ENCODE measurements at places on chromosomes 4 and X. TPM values are rescaled to one million over a fixed set of nuclear protein-coding genes. Genes with fewer than 3 reads are reported as not detected.

The GLRB gene
- 2.2 TPM for total RNA-seq

The HEPH gene
- total RNA-seq, result 26.2 TPM

GRCh38 chr4:17168571-17168970 is 270.1 kb upstream of the LDB2 start:
- no peak for DNase-seq

DNA sequence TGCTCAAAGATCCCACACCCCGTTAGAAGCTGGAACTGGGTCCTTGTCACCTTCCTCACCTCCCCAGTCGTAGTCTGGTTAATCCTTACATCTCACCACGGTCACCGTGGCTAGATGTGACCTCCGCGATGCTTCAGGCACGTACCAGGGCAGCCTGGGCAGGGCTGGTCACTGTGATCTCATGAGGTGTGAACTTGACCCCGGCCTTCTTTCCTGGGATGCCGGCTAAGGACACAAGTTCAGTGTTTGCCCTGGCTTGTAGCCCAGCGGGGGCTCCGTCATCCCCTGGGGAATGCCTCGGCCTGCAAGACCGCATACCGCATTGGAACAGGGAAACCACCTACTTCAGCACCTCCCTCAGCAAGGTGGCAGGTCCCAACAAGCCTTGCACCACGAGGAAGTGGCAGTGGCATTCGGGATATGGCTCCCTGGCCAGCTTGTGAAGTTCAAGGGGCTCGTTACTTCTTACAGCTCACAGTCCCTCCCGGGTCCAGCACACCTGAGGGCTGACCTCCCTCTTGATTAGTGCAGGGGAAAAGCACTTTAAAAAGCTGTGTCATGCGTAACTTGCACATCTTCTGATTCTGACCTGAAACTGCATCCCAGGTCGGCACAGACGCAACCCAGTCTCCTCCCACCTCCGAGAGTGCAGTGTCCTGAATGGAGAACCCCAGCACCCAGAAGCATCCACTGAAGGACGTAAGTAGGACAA is 25.9 kb downstream of the NOP14 start:
- no peak for DNase-seq

GRCh38 chr4:35695421-35695820 is 548.9 kb downstream of the ARAP2 start:
- no peak for DNase-seq

GRCh38 chrX:67544281-67545035 is 637 bp downstream of the AR start:
- DNase-seq, result no peak

- no peak for DNase-seq
These were observed 19.0 kb downstream of the MRPL1 start for GRCh38 chr4:77881460-77882295.

DNA sequence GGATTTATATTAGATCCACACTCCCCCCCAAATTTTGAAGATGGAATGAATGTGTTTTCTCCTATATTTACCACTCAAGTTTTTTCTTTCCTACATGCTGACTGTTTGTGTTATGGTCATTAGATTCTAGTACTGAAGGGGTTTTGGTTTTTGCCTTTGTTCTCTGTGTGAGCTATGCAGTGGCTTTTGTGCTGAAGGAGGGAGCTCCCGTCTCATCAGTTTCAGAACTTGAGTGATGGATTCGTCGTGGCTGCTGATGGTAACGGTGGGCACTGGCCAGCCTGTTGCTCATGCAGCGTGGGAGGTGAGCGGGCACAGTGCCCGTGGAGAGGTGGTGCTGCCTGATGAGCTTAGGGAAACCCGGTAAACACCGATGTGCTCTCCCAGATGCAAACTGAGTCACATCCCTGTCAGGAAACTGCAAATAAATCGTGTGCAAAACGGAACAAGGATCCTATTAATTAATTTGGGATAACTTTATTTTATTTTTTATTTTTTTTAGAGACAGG is 101.5 kb downstream of the SORBS2 start:
- no peak for DNase-seq

DNA sequence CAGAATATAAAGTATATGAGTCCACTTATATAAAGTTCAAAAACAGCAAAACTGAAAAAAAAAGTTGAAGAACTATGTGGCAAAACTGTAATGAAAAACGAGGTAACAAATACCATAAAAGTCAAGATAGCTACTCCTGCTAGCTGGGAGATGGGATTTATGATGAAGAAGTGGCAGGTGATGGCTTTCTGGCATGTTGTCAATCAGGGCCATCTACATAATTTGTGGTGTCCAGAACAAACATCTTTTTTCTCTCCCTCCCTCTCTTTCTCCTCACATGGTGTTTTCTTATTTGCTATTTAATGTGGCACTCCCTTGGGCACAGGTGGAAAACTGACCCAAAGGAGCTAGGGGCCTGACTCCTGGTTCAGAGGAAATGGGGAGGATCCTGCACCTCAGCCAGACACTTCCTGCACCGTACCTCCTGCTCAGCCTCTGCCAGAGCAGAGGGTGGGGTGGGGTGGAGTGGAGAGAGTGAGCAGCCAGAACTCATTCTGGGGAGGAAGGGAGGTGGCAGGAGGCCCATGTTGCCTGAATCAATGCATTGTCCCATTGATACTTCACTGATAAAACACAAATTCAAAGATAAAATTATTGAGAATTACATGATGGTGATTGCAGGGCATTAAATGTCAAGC is 5.3 kb upstream of the SAP30 start:
- no peak for DNase-seq

DNA sequence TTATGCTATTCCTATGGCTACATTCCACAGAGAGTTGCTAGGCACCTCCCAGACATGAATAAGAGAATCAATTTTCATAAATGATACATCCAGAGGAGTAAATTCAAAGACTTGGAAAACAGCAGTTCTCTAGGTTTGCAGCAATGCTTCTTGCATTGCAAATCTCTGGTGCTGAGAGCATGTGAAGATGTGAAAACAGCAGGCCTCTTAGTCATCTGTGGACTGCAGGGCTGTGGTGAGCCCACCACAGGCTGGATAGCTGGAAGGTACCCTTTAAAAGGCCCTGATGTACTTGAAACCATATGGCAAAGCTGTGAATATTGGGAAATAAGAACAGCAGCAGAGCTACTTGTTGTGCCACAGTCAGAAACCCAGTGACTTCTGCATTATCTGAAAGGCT is 2135.9 kb downstream of the ARAP2 start:
- DNase-seq, result no peak

DNA sequence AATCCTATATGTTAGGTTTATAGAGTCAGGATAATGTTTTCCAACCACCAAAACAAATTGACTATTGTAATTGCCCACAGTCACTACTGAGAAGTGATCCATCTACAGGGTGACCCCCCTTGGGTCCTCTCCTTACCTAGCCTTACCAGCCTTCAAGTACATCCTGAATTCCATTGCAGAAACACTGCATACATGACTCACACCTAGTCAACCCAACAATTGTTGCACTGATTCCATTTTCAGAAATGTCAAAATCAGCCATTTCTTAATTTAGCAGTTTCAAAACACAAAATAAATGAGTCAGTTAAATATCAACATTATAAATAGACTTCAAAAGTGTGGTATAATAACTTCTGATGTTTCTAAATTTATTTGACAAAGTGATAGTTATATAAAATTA is 106.3 kb upstream of the TNIP3 start:
- no peak for DNase-seq

DNA sequence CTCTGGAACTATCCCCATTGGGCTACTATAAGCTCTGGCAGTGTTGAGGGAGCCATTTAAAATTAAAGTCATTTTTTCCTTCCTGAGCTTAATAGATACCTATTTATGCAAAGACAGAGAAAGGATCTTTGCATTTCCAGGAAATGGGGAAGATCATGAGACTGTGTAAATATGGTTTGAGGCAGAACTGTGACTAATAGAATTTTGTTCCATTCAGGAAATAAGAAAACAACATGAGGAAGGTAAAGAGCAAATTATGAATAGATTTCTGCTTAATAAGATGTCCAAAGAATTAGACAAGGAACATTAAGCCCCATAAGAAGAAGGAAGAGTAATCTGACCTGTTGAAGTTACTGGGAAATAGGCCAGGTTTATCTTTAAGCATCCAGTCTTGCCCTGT is 17.8 kb upstream of the TBC1D19 start:
- no peak for DNase-seq

Measured in tibial nerve (tissue), 4 donors.